ENCODE measurements at places on chromosomes 12 and 14.
A peak's percentile ranks its signal among the peaks of the same experiment; 100 is the strongest.

GRCh38 chr14:66105815-66106214 lies 380.4 kb upstream of the CCDC196 start:
- peak; percentile 5 for DNase-seq

- DNase-seq, result peak; percentile 54
Observed at GRCh38 chr14:105180592-105181548, at the start of gene NUDT14. Gene NUDT14, minus strand, starts transcription at chr14:105181312. Its CDS starts 103 bp downstream, at chr14:105181209.

DNA sequence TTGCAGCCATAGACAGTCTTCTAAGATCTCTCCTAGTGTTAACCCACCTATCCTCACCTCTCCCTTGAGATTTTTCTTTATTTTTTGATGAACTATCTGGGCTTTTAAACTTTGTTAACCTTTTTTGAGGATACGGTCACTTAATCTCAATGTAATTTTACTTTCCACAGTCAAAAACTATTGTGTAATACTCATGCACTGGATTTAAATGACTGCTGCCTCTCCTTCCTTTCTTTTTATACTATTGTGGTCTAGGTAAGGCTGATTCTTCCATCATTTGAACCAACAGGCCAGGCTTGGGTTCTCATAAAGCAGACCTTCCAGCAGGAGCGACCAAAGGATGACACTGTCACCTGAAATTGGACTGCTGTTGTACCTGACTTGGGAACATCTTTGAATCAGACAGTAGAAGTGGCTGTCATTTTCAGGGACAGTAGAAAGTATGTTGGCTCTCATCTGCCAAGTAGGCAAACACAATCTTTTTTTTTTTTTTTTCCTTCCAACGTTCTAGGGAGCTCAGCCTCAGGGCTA lies 689 bp upstream of the PDE3A start:
- no peak for DNase-seq

- no peak for DNase-seq
Observed at GRCh38 chr14:25518364-25518763, 468.4 kb upstream of the STXBP6 start.

- peak; percentile 13 for DNase-seq
Observed at GRCh38 chr14:94921882-94922585, 152.1 kb upstream of the GSC start.

- DNase-seq, result no peak
Observed at GRCh38 chr12:116325336-116325664, 47.8 kb upstream of the MED13L start.

- peak; percentile 94 for DNase-seq
Observed at GRCh38 chr12:111462210-111462769, 56.6 kb downstream of the SH2B3 start.

DNA sequence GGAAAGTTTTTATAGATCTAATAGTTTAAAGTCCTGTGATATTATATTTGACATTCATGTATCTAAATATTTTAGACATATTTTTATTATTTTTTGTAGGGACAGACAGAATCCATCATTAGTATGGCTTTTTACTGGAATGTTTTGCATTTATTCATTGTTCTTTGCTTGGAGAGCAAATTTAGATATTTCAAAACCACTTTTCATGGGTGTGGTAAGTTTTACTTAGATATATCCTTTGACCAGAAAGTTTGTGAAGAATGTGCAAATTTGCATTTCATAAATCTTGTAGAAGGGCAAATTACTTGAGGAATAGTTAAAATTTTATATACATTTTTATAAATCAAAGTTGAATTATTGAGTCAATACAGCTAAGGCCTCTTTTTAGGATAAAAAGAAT lies 37.5 kb downstream of the TMEM260 start:
- DNase-seq, result no peak

DNA sequence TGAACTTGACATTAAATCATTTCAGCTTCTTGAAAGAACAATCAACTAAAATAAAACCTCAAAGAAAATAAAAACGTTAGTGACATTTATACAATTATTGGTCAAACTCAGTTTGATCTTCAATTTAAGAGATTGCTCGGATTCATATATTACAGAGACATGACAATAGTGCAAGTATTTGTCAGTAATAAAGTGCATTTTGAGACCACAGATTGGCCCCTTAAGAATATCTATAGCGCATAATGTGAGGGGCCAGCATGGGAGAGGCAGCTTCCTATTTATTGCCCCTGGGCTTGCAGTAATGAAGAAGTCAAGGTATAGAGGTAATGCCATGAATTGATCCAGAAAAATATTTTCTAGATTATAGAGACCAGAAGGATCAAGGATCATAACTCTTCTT lies 552.3 kb downstream of the VRK1 start:
- DNase-seq, result no peak

- DNase-seq, result peak; percentile 84
Observed at GRCh38 chr12:77947330-77947729, 116.6 kb downstream of the NAV3 start.

- DNase-seq, result no peak
Observed at GRCh38 chr14:57918791-57919190, 52.9 kb upstream of the SLC35F4 start.

DNA sequence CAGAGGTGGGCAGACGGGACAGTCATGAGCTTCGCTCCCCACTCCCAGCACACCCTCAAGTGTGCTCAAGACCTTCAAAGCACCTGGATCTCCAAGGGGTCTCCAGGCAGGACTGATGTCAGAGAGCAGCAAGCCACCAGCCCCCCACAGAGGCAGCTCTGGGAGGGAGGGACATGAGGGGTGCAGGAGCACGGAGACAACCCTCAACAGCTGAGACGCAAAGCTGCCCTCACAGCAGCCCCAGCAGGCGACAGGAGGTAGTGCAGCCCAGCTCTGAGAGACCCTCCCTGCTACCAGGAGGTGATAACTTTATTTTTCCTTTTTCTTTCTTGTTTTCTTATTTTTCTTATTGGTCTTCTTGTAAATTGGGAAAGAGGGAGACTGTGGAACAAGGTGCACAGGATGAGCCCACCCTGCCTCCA lies 17.9 kb downstream of the SIVA1 start:
- DNase-seq, result no peak

DNA sequence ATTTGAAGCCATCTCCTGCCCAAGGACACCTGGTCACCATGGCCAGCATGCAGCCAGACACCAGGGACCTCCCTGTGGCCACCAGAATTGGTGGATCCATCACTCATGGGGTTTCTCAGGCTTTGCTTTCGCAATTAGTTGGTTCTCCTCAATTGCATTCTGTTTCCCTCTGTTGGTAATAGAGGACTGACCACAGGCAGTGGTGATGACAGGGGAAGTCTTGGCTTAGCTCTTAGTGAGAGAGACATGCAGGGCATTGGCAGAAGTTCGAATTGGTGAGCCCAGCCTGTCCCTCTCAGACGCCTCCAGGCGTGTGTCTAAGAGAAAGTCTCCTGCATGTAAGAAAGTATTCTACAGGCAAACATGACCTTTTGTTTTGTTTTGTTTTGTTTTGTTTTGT lies 21.3 kb downstream of the HCAR2 start:
- peak; percentile 66 for DNase-seq

GRCh38 chr12:69330475-69331473 lies 17.4 kb upstream of the LYZ start:
- DNase-seq, result peak; percentile 14

GRCh38 chr12:51938726-51939125 lies 12.8 kb upstream of the ACVR1B start:
- DNase-seq, result no peak

GRCh38 chr12:45918818-45919217 lies 71.6 kb downstream of the SCAF11 start:
- DNase-seq, result no peak

DNA sequence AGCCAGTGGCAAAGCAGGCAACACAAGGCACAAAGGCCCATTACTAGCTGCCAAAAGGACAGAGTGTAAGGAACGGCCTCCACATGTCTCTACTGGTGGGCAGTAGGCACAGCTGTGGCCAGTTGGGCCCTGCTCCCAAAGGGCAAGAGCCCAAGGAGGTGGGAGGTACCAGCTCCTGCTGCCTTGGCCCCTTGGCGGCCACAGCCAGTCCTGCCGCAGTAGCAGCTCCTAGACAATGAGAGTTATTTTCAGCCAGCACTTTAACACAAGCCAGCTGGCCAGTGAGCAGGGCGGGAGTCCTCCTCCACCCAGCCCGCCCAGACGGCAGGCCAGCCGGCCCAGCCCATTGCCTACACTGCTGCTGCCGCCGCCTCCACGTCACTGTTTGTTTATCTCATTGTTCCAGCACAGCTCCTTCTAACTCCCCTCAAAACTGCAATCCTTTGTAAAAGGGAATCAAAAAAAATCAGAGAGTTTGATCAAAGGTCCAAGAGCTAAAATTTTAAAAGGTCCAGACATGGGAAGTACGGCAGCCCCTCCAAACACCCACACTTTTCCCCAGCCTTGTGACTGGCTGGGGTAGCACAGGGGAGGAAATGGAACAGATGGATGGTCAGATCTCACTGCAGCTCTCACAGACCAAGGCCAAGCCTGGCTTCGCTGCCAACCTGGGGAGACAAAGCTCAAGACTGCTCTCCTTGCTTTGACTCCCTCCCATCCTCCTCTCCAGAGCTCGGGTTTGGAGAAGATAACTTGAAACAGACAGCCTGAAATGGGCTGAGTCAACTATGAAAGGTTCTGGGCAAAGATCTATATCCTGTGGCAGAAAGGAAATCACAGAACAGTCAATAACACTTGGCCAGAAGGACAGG lies 33.5 kb downstream of the FMNL3 start:
- peak; percentile 95 for DNase-seq

DNA sequence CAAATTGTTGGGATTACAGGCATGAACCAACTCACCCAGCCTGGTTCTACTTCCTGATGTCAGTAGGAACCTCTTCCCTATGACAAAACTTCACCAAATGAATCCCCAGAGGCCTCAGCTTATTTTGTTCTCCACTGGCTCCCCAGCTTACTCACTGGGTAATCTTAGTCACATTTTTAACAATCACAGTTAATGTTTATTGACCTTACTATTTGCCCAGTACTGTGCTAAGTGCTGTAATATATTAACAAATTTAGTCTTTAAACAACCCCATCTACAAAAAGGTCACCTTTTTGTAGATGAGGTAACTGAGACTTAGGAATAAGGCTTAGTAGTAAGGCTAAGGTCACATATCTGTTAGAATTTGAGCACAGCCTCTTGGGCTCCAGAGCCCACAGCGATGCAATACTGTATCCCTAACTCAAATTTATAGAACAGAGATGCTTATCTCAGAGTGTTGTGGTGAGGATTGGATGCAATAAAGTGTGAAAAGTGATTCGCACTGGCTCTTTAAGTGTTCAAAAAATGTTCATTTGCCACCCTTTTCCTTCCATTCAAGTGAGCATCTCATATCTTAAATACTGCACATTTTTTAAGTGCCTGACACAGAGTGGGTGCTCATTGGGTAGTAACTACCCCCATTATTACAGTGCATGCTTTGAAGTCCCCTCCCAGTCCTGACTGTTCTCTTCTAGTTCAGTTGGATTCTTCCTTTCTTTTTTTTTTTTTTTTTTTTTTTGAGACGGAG lies 146.4 kb upstream of the ARHGAP5 start:
- DNase-seq, result peak; percentile 75

DNA sequence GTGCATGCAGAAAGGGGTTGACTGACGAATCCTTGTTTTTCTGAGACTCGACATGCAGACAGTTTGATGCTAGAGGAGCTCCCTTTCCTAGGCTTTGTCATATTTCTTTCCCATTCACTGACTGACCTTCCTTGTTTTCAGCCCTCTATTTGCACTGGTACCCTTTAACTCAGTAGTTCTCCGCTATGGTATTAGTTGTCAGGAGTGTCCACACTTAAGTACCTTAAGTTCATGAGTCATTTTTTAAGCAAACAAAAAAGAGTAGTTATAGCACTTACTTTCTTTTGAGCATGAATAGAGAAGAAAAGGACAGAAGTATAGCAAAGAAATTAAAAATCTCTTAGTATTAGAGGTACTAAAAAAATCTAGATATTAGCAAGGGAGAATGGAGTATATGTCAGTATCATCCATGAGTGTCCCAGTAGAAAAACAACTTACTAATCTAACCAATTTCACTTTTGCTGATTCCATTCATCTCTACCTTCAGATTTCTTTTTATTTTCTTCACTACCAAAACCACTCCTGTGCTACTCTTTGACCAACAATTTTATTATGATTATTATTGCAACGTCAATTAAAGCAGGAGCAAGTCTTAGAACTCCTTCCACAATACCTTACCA lies 8.3 kb downstream of the ATP2B1 start:
- DNase-seq, result no peak

DNA sequence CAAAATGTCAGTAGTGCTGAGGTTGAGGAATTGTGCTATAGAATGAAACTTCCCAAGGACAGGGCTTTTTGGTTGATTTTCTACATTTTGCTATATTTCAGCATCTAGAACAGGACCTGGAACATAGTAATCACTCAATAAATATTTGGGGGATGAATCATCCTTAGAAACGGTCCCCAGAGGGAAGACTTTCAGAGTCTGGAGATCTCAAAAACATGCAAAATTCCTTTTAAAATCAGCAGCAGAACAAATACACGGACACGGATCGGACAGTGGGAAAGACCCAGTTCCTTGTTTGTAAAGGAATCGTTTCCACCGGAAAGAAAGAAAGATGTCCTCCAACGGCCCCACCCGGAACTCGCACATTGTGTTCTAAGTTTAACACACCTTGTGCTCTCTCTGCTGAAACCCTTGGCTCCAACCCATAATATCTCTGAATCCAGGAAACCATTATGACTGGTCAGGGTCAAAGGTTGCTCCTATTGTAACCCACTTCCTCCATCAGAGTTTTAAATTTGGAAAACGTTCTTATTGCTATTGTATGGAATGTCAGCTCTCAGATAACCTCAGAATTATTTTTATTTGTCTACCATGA lies 617.2 kb downstream of the MED13L start:
- peak; percentile 85 for DNase-seq

GRCh38 chr14:91029456-91030217 lies 30.8 kb downstream of the RPS6KA5 start:
- no peak for DNase-seq

- DNase-seq, result peak; percentile 62
Observed at GRCh38 chr14:69535230-69535848, 39.3 kb downstream of the CCDC177 start.

- DNase-seq, result no peak
Observed at GRCh38 chr14:104939666-104940410, 15.2 kb downstream of the PLD4 start.

DNA sequence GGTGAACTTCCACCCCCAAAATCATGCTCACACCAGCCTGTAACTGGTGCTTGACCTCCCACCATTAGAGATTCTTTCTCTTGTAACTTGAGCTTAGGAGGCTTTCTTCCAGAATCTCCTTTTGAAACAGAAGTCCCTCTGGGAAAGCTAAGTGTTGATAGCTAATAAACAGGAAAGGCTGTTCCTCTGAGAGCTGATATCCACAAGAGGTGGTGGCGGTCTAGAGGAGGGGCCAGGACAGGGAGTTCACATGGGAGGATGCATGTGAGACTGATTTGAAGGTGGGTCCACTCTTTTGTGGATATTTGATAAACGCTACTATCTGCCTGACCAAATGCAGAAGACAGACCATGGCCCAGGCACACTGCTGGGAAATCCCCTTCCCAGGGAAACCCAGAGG lies 10.2 kb upstream of the PRMT8 start:
- DNase-seq, result no peak

GRCh38 chr14:37150414-37150813 lies 22.0 kb downstream of the SLC25A21 start:
- peak; percentile 59 for DNase-seq

GRCh38 chr14:101708853-101709532 lies 52.5 kb upstream of the PPP2R5C start:
- DNase-seq, result no peak

GRCh38 chr12:62700091-62700880 lies 233.7 kb downstream of the MON2 start:
- DNase-seq, result peak; percentile 74

GRCh38 chr12:2363836-2364609 lies 311.2 kb downstream of the CACNA1C start:
- DNase-seq, result no peak

GRCh38 chr12:47814539-47815170 lies 5.0 kb downstream of the HDAC7 start:
- DNase-seq, result no peak

GRCh38 chr12:11765421-11765816 lies 115.9 kb downstream of the ETV6 start:
- DNase-seq, result no peak

Data from EH (cell line).